ENCODE measurements at places on chromosomes 12 and 14.

- DNase-seq: no peak
These were observed 35.1 kb upstream of the PPP2R5E start for GRCh38 chr14:63578300-63578699.

DNA sequence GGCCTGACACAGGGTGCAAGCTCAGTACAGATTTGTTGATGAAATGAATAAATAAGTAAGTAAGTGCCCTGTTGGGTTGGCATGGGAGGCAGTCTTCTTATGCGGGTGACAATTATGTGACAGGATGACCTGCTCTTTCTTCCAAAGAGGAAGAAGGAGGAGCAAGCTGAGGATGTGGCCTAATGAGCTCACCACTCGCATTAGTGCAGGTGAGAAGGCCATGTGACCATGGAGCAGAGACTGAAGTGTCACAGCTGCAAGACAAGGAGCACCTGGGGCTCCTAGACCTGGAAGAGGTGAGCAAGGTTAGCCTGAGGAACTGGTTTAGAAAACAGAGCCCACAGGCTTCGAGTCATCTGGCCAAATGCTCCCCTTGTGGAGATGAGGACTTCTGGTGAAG lies 34.9 kb downstream of the LRTM2 start:
- DNase-seq: no peak

DNA sequence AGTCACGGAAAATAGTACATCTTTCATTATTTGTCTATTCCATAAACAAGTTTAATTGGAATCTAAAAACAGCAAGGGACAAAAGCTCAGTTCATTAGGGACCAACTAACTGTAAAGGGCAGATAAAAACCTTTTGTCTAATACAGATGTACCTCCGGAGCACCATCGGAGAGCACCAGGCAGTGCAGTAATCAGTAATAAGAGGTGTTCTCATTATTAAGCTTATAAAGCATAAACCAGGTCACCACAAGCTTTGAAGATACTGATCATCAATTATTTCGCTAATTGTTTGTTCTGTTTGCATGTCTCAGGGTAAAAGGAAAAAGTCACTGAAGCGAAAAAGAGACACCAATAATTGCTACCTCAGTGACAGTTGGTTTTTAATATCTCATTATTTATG lies 207.3 kb upstream of the PRKD1 start:
- no peak for DNase-seq

DNA sequence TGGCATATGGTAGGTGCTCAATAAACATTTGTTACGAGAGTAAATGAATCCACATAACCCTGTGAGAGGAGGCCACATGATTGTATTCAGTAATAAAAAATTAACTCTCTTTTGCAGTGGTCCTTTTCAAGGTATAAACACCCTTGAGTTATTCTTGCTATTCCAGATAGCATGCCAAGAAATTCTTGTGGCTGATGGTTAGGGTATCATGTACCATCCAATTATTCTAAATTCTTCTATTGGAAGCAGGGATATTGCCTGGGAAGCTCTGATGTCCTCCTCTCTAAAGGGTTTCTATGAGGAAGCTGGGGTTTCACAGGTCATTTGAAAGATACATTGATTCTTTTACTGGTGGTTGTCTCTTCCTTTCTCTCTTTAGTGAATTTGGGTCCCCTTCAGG lies 10.1 kb downstream of the AKAP6 start:
- DNase-seq: no peak

GRCh38 chr12:89999699-90000505 lies 291.3 kb upstream of the ATP2B1 start:
- no peak for DNase-seq

DNA sequence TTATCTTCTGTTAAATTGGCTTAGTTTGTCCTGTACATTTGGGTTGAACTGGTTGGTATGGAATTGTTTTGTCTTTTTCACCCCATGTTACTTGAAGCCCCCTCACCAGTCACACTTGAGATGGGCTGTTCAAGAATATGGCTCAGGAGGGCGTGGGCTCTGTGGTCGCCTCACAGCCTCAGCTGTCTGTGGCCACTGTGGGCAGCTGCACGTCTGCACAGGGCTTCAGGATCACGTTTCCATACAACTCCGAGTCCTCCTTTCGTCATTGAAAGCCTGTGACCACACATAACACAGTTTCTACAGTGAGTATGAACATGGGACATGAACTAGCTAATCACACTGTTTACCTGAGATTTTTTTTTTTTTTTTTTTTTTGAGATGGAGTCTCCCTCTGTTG lies 81.3 kb downstream of the MOK start:
- no peak for DNase-seq

GRCh38 chr12:111038077-111038476 lies 117.7 kb upstream of the MYL2 start:
- DNase-seq: no peak

- DNase-seq: no peak
These were observed 51.4 kb downstream of the PLEKHG7 start for GRCh38 chr12:92753976-92754885.

- DNase-seq: no peak
These were observed 14.4 kb upstream of the SPSB2 start for GRCh38 chr12:6887460-6887859.

DNA sequence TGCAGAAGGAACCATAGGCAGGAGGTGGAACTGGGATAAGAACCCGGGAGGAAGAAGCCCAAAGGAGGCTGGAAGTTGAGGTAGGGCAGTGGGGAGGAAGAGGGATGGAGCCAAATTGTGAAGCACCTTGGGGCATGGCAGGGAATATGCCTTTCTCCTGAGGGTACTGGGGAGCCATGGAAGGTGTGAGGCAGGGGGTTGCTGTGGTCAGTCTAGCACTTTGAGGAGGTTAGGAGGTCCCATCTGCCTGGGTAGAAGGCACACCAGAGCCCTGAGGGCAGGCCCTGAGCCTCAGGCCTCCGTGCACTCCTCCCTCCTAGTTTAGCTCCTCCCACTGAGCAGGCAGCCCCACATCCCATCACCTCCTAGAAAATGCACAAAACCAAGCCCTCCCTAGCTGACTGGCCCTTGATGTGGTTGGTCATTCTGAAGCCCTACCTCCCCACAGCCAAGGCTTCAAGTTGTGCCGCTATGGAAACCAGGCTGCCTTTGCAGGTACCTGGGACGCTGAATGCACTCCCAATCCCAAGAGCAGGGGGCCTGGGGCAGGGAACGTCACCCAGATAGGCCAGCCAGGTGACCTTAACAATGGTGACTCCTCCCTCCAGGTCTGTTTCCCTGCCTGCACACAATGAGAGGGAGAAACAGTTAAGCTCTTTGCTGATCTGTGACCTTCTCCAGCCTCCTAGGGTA lies 15.1 kb downstream of the PHETA1 start:
- DNase-seq: no peak

DNA sequence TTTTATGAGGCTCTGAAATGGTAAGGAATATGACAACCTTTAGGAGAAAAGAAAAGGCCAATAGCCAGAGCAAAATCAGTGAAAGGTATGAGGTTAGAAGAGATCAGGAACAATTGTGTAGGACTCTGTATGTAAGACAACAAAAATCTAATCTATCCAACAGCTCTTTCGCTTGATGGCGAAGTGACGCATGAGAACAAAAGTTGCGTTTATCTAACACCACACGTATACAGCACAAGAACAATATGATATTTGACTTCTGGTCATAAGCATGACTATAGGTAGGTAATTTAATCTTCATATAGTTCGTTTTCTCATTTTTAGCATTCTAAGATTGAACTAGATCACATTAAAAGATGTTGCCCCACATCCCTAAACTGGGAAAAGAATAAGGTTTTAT lies 1.5 kb downstream of the CLECL1 start:
- DNase-seq: no peak

DNA sequence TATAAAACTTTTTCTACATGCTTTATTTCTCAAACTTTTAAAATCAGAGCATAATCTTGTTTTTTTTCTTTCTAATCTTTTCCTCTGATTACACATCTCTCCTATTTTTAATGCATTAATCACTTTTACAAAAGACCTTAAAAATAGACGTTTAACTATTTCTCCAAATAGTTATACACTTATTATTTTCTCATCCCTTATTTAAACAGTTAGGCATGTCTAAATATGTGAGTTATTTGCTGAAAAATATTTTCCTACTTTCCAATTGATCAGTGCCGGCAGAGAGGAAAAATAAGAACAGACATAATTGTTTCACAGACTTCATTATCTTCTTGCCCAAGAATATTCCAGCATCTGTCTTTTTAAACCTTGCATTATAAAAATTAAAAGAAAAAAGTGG lies 28.7 kb upstream of the RHOJ start:
- no peak for DNase-seq
